ENCODE measurements at places on chromosomes 6 and 20.

GRCh38 chr20:24063100-24063499, 74.5 kb upstream of the GGTLC1 start:
- DNase-seq, result no peak

DNA sequence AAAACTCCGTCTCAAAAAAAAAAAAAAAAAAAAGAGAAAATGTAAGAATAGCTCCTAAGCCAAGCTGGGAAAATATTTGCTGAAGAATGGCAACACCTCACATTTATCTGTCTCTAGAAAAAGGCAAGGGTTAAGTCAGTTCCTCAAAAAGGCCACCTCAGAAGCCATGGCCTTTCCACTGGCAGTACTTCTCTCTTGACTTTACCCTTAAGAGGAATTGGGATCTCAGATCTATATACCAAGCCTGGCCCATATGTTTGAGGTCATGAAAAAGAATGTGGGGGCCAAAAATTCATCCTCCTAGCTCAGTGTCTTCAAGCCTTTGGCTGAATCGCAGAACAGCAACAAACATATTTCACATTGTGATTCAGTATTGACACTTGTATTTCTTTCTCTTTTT, 10.9 kb upstream of the NCOA3 start:
- DNase-seq, result no peak

DNA sequence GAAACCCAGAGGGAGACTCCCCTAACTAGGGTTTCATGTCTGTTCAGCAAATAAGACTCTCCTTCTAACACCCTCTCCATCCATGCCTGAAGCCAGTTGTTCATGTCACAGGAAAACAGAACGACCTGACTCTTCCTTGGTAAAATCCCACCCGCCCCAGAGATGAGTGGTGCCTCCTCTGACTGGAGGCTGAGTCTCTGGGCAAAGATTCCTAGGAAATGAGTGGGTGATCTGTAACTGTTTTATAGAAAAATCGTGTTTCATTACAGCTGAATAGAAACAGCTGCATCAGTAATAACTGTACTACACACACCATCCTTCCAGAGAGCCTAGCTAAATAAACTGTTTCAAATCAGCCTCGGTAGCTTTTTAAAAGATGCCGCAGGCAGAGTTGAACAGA, 37.4 kb upstream of the MRPS10 start:
- peak; percentile 48 for DNase-seq

GRCh38 chr6:100846276-100846675, 34.9 kb downstream of the ASCC3 start:
- no peak for DNase-seq

GRCh38 chr6:43436577-43437282, 9.4 kb downstream of the ABCC10 start:
- peak; percentile 68 for DNase-seq

- DNase-seq, result no peak
Measured at GRCh38 chr6:134379076-134379475, 61.2 kb upstream of the SGK1 start.

DNA sequence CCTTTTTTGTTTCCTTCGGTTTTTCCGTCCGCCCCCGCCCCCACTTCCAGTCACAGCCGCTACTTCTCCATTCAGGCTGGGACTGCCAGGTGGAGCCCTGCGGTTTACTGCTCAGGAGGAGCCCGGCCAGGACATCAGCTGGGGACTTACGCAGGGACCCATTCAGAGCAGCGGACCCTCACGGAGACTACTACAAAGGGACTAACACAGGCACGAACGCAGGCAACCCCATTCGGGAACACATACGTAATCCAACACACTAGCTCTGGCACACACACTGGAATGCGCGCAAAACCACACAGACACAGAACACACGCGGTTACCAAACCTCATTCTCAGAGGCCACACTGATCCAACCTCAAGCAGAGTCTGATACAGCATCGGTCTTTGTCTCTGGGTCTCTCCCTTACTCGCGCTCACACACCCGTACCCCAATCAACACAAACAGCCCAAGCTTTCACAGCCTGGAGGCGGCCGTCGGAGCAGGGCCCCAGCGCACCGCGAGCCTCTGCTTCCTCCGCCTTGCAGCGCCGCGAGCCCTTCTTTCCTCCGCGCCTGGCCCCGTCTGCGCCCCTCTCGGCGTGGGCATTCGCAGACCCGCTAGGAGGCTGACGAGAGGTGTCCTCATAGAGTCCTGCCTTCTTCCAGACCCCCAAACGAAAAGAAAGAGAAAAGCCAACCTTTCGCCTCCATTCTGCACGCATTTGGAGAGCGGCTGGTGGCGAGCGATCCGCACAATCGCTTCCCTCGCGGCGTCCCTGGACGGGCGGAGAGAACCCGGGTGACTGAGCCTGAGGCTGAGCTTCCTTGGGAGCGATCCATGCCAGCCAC, 1.1 kb upstream of the SLC32A1 start:
- peak; percentile 22 for DNase-seq
